Stimulated activated CD4-positive, alpha-beta T cell treated with anti-CD3 and anti-CD28 coated beads, TNF-alpha, amount 100 ng/mL, for 1 hour (primary cell): ENCODE measurements at places on chromosomes 7 and 10.

DNA sequence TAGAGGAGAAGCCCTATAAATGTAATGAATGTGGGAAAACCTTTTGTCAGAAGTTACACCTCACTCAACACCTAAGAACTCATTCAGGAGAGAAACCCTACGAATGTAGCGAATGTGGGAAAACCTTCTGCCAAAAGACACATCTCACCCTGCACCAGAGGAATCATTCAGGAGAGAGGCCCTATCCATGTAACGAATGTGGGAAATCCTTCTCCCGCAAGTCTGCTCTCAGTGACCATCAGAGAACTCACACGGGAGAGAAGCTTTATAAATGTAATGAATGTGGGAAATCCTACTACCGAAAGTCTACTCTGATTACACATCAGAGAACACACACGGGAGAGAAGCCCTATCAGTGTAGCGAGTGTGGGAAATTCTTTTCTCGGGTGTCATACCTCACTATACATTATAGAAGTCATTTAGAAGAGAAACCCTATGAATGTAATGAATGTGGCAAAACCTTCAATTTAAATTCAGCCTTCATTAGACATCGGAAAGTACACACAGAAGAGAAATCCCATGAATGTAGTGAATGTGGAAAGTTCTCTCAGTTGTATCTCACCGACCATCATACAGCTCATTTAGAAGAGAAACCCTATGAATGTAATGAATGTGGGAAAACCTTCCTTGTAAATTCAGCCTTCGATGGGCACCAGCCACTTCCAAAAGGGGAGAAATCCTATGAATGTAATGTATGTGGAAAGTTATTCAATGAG lies 18.9 kb downstream of the RBAK start:
- no peak for DNase-seq

GRCh38 chr10:94042001-94042833 lies 48.5 kb downstream of the PLCE1 start:
- no peak for DNase-seq

- DNase-seq = no peak
Observed at GRCh38 chr10:131511391-131511790, 199.9 kb upstream of the TCERG1L start.

- DNase-seq = no peak
Observed at GRCh38 chr7:70148997-70149396, 550.7 kb downstream of the AUTS2 start.

DNA sequence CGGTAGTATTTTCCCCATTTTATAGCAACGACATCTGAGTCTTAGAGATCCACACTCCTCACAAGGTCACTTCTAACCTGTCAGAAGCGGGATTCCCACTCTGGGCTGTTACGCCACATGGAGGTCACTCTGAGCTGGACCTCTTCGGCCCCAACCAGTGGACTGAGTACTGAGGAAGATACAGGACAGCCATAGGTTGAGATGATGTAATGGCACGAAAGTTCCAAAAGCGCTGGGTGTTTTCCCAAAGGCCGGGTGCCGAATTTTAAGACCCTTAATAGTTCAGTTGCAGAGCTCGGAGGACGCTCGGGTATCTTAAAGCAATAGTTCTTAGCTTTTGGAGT lies 699 bp downstream of the GHITM start:
- DNase-seq = no peak

GRCh38 chr7:30162622-30163124 lies 27.9 kb downstream of the MTURN start:
- DNase-seq = no peak

DNA sequence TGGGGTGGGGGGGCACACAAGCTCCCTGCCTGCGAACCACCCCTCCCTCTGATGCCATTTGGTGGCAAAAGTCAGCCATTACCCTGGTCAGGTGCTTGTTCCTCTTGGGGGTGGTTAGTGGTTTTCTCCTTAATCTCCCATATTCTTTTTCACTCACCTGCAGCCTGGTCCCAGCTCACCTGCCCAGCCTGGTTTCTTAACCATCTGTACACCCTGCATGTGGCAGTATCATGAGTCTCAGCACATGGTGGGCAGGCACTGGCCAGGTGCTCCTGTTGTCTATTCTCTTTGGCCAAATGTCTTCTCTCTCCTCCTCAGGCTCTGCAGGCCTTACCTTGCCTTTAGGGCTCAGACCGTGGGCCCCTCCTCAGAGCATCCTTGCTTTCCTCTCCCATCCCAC lies 30.5 kb downstream of the OGDH start:
- DNase-seq = no peak

DNA sequence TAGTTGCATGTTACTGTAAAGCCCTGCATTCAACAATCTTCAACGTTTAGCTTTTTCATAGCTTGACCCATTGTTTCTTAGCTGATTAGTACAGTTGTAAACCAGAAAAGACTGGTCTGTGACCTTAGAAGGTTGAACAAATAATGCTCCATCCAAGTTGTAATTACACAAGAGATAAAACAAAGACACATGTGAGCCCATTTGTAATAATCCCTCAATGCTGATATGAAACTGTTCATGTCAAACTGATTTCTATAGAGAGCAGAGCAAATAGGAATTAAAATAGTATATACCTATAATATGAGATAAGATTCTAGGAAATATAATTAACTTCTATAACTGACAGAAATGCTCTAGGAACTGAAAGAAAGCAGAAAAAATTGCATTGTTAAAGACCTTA lies 94.7 kb upstream of the SLC25A13 start:
- no peak for DNase-seq

- no peak for DNase-seq
Observed at GRCh38 chr10:46096446-46096845, 50.4 kb upstream of the MSMB start.

- no peak for DNase-seq
Observed at GRCh38 chr10:94630017-94630688, 53.4 kb upstream of the CYP2C18 start.
